ENCODE measurements at places on chromosomes 5 and 9.
A peak's percentile ranks its signal among the peaks of the same experiment; 100 is the strongest.

DNA sequence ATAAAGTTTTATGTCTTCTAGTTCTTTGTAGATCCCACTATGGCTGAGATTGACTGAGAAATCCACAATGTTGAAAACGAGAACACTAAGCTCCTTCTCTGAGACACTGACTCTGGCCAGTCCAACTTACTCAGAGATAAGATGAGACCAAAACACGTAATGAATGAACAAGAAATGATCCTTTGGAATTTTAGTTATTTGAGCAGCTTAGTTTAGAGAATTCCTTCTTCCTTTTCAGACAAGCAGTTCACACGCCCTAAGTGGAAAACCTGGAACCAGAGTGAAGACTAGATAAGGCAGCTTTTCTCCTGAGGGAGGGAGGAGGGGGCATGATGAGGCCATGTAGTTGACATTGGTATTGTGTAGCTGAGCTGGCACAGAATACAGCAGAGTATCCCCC is 139.6 kb downstream of the GABRB2 start:
- DNase-seq, result no peak

DNA sequence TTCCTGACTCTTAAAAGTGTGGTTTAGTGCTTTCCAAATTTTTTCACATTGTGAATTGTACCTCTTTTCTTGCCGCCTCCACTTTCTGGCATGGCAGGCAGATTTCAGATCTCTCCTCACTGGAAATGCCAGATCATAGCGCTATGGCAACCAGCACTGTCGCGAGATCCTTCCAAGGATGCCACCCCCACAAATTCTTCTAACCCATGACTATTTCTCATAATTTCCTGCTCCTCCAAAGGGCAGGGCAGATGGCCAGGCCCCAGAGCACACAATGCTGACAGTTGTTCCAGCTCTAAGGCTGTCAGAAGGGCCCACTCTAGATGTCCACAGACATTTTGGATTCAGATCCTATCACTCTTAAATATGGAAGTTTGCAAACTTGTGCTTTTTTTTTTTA is 446.2 kb upstream of the RIOK2 start:
- peak; percentile 94 for DNase-seq

DNA sequence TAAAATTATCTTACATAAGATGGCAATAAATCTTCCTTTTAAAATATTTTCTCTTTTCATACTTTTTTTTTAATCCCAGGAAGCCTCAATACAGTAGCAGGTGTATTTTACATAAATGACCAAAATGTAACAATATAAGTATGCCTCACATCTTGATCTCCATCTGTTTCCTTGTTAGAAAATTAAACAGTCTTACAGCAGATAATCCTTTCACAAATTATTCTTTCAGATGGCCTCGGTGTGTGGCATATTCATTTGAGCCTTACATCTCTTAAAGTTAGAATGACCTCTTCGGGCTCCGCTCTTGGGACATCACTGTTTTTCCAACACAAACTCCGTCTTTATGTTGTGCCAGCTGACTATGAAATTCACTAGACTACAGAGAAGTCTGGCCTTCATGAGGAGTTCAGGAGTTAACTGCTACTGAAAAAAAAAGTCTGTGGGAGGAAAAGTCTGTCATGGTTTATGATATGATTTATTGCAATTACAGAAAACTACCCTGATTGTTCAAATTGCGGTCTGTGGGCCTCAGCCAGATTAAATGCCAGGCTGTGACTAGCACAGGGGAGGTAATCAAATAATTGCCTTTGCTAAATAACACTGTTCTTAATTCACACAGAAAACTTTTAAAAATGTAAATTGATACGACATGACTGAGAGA is 292.9 kb upstream of the PUM3 start:
- peak; percentile 54 for DNase-seq

DNA sequence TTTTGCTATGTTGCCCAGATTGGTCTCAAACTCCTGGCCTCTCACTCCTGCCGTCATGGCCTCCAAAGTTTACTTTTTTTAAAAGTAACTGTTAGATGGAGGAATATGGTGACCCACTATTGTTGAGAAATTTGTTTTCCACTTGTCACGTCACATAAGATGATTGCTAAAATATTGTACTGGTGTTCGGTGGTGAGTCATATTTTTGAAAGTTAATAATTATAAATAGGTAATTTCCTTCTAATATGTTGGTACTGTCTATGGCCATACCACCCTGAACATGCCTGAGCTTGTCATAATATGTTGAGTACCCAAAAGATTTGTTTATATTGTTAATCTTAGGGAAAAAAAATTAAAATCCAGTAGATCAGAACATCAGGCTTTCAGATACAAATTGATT is 22.6 kb downstream of the RMI1 start:
- DNase-seq, result no peak

DNA sequence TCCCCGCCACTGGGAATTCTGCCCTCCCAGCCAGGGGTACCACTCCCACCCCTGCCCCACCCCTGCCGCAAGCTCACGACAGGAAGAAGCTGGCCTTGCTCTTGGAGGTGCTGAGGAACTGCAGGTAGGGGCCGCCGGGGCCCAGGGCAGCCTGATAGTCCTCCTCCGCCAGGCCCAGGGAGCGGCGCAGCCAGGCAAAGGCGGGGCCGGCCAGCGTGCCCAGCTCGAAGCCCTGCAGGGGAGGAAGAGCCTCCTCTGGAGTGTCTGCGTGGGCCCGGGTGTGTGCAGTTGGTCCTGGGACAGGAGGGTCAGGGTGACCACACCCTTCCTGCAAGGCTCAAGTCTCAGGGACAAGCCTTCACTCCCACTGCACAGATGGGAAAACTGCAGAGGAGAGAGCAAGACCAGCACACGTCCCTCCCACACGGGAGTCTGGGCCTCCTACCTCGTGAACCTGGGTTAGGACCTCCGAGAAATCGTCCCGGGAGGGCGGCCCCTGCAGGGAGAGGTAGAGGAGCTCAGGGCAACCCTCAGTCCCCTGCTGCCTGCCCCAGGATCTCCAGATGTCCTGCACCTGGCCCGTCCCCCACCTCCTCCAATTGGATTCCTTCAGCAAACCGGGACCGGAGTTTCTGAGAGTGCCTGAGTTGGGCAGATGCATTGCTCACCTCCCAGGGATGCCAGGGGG is 2.4 kb downstream of the PIP5KL1 start:
- DNase-seq, result no peak

- no peak for DNase-seq
These were observed 431.6 kb downstream of the ICE1 start for GRCh38 chr5:5854087-5854486.

GRCh38 chr9:131915181-131915580 is 164.5 kb downstream of the MED27 start:
- DNase-seq, result peak; percentile 36

DNA sequence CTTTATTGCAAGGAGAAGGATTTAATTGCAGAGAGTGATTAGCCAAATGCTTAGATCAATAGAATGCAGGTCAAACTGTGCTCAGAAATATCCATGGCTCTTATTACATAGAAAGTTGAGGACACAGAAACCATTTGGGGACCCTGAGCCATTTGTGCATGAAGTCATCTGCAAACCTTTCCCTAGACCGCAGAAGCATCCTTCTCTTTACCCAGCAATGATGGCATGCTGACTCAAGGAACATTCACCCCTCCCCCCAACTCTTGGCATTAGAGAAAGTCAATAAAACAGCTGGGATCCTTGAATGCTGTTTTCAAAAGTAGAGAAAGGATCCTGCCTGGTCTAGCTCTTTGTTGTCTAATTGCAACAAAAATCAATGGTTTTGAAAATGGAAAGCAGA is 73.5 kb downstream of the PPP2R2B start:
- peak; percentile 35 for DNase-seq

- no peak for DNase-seq
These were observed 2.0 kb upstream of the MEF2C start for GRCh38 chr5:88885002-88885401.

DNA sequence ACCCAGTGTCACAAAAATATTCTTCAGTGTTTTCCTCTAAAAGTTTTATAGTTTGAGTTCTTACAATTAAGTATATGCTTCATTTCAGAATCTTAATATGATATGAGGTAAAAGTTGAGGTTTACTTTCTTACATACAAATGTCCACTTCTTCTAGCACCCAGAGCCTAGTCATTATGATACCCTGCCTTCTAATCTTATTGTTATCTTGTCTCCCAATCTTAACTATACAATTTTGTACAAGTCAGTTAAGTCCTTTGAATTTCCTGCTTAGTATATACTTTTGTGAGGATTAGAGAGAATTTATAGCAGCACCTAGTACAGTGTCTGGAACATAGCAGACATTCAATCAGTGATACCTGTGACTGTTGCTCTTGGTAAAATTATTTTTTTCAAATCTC is 29.3 kb downstream of the RAD50 start:
- no peak for DNase-seq

GRCh38 chr9:83449166-83449565 is 89.0 kb downstream of the FRMD3 start:
- DNase-seq, result no peak

DNA sequence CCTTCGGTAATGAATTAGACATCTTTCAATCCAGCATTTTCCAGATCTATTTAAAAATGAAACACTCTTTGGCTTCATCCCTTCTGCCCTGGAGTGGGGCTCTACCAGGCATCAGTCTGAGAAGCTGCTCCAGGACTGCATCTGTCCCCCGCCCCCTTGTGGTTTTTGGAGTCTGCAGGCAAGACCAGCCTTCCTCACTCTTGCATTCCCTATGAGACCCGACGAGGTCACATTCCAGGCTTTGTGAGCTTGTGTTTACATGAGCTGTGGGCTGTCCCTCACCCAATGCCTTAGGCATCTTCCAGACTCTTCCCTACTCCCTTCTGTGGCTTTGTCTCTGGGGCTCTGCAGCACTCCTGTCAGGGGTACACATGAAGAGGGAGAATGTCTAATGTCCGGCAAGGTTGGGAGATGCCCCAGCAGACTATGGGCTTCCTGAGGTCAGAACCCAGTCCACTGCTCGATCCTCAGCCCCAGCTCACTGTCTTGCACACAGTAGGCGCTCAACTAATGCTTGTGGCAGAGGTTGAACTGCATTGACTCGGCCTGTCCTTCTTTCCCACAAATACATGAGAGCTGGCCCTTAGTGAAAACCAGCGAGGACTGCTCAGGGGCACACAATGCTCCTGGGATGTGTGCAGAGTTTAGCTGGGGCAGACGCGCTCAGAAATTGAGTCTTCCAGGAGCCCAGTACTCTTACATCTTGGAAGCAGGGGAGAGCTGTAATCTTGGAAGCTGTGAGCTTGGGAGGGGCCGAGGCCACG is 11.7 kb upstream of the GADD45G start:
- DNase-seq, result no peak

- no peak for DNase-seq
These were observed 849 bp upstream of the IFT74 start for GRCh38 chr9:26955222-26955903.

GRCh38 chr5:133373121-133373870 is 239.0 kb downstream of the FSTL4 start:
- no peak for DNase-seq

GRCh38 chr9:83956086-83956435 is 24.0 kb downstream of the HNRNPK start:
- DNase-seq, result no peak

DNA sequence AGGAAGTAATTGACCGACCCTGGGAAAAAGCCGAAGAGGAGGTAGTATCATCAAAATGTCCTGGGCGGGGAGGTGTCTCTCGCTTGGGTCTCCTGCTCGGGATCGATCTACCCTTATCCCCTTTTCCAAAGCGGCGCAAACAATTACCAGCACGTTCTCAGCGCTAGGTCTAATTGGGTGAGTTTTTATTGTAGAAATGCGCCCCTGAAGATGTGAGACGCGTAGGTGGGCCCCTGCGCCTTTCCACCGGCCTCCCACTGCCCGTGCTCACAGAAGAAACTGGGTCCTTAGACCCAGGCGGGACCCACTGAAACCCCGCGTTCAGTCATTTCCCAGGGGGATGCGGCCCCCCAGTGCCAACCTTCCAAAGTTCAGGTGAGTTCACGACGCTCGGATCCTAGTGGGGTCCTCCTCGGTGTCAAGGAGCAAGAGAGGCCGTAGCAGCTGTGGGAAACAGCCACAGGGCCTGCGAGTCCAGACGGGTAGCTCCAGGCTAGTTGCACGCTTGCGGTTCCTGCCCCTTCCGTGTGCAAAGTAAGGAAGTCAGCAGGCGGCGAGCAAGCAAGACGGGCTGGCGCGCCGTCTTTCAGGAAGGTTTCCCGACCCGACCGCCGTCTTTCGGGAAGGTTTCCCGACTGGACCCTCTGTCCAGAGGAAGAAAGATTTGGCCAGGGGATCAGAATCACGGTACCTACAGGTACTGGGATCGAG is 1.5 kb downstream of the SMIM32 start:
- no peak for DNase-seq

DNA sequence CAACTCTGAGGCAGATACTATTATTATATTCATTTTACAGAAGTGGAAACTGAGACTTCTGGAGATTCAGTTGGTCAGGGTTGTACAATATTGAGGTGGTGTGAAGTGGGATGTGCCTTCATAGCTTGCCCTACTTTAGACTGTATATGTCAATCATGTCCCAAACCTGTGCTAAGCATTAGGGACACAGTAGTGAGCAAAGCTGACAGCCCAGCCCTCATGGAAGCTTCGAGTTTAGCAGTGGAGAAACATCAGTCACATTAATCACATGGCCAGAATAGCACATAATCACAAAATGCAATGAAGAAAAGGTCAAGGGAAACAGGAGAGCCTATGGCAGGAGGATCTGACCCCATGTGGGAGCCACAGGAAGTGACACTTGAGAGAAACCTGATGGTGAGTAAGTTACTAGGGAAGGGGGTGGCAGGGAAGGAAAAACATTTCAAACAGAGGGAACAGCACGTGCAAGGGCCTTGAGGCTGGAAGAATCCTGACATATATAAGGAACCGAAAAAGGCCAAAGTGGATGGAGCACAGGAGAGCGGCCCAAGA is 20.5 kb upstream of the RALGPS1 start:
- DNase-seq, result no peak

GRCh38 chr5:116961021-116961420 is 386.4 kb upstream of the SEMA6A start:
- no peak for DNase-seq

- no peak for DNase-seq
These were observed 462 bp downstream of the NUDCD2 start for GRCh38 chr5:163459462-163459818.

- DNase-seq, result peak; percentile 85
These were observed 81.5 kb upstream of the AGXT2 start for GRCh38 chr5:35129276-35129675.

- no peak for DNase-seq
These were observed 82.4 kb downstream of the PPP2R2B start for GRCh38 chr5:146796144-146796543.

- no peak for DNase-seq
These were observed 45.2 kb upstream of the SHOC1 start for GRCh38 chr9:111839987-111840386.

DNA sequence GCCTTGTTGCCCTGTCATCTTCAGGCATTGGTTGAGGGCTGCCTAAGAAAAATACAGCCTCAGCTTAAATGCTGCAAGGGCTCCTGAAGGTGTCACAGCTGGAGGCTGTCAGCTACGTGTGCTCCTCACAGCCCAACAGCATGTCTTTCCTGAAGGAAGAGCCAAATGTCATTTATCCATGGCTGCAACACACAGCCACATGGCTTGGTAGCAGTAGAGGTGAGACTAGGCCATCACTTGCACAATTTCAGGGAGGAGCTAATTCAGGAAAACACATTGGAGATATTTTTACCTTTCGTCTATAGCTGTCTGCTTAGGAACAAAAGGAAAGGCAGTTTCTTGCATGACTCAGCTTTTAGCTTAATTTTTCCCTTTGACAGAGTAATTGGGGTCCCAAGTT is 260.7 kb downstream of the SYK start:
- DNase-seq, result no peak
